AG10803 (cell line): ENCODE measurements at places on chromosomes 2 and 18.

DNA sequence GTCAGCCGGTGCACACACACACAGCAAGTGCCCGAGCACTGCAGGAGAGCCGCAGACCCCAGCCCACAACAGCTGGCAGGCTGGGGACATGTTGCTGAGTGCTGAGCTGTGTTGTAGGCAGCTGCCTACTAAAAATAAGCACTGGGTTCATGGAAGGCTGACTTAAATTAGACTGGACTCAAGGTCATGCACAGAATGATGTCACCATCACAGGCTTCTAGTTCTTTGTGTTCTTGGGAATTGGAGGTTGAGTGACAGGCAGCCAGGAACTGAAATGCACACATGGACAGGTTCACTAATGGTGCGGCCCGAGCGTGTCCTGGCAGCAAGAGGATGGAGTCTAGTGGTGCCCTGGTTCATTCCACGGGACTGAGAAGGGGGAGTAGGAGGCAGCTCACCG lies 71.3 kb downstream of the VWA3B start:
- no peak for DNase-seq

DNA sequence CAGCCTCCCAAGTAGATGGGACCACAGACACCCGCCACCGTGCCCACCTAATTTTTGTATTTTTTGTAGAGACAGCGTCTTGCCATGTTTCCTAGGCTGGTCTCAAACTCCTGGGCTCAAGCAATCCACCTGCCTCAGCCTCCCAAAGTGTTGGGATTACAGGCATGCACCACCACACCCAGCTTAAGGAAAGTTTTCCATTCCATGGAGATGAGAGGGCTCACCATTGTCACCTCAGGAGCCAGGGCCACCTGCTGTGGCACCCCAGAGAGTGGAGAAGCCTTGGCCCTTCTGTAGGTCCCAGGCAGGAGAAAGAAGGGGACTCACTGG lies 4.6 kb downstream of the SLC35F6 start:
- DNase-seq: no peak

- DNase-seq: no peak
These were observed 72.8 kb downstream of the UPP2 start for GRCh38 chr2:158174495-158174894.

- no peak for DNase-seq
These were observed 98.3 kb downstream of the NRP2 start for GRCh38 chr2:205780645-205781044.

GRCh38 chr18:31246460-31246859 lies 71.5 kb upstream of the DSG1 start:
- DNase-seq: no peak

DNA sequence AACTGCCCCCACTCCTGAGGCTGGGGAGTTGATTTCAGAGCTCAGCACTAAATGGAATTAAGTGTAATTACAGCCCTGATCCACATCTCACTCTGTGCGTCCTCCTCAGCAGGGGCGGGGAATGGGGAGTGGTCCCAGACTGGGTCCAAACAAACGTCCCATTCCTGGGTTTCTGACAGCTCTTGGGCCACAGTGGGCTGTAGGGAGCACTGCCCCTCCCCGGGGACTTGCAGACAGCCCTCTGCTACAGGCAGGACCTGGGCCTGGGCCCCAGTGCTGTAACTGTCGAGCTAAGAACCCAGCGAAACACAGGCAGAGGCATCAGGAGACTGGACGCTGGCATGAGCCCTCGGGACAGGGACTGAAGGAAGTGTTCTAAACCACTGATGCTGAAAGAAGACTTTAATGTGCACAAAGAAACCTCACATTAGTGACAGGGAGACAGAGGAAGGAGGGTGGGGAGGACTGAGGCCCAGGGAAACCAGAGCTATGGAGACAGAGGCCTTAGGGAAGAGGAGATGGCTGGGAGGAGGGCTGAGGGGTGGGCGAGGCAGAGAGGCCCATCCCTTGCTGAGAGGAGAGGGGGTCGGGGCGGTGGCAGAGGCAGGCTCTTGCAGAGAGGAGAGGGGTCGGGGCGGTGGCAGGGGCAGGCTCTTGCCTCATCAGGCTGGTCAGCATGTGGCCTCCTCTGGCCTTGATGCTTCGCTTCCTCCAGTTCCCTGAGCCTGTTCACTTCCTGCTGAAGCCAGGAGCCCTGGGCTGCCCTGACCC lies 5.8 kb upstream of the SEMA4C start:
- DNase-seq: no peak

DNA sequence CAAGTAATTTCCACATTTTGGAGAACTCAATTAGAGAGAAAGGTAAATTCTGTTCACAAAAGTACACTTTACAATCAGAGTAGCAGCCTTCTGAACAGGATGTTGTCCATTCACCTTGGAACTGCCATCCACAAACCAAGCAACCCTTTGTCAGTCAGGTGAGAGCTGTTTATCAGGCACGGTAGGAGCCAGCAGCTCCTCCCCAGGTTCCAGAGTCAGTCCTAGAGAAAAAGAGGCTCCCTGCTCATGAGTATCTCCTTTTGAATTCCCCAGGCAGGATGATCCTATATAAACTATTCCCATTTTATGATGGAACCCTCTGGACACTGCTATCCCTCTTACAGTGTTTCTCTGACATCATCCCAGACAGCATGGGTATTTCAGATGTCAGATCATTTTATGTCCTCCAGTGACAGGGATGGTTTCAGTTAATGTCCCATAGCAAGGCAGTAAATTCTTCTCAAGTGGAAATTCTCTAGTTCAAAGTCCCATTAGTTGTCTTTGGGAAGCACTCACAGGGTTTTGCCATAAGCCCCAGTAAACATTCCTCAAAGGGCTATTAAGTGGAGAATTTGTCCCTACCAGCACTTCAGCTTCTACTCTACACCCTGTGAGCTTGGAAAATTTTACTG lies 34.5 kb upstream of the CSRNP3 start:
- DNase-seq: no peak

- no peak for DNase-seq
These were observed 288.8 kb upstream of the HS6ST1 start for GRCh38 chr2:128607440-128607839.

GRCh38 chr18:12048010-12048826 lies 45.4 kb upstream of the ANKRD62 start:
- no peak for DNase-seq

DNA sequence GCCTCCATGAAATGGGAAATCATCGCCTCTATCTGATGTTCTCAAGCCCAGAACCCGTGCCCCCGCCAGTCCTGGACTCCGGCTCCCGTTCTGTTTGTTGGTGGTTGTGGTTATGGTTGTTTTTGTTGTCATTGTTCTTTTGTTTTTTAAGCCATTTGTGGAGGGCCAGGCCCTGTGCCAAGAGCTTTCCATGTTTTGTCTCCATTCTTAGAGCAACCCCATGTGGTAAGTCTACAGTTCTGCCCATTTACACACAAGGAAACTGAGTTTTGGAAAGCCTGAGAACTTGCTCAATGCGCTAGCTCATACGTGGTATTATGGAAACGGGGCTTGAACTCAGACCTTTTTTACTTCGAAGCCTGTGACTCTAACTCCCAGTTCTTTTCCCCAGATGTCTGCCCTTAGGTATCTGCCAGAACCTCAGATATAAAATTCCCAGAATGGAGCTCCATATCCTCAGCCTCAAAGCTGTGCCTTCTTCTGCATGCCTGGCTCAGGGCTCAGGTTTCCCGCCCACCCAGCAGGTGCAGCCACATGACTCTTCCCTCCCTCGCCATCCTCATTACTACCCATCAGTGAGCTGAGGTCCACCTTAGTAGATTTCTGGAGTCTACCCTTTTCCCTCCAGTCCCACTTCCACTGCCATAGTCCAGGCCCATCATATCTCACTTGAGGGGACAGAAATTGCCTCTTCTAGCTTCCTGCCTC lies 194.1 kb downstream of the KLHL29 start:
- DNase-seq: peak; percentile 34

GRCh38 chr2:218981881-218982585 lies 3.0 kb downstream of the FEV start:
- DNase-seq: no peak

DNA sequence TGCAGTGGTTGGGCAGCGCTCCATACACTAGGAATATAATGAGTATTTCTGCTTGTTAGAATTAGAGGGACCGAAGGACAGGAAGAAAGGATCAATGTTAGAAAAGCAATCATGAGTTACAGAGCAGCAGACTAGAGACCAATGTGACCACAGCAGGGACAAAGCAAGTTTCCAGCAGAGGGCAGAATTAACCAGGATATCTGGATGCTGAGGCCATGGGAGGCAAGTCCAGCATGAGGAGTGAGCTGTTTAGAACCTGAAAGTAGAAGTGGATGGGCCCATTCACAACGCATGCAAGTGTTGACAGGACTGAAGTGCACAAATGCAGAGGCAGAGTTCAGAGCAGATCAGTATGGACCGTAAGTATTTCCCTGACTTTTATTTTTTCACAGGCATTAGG lies 910.4 kb upstream of the GYPC start:
- DNase-seq: no peak

DNA sequence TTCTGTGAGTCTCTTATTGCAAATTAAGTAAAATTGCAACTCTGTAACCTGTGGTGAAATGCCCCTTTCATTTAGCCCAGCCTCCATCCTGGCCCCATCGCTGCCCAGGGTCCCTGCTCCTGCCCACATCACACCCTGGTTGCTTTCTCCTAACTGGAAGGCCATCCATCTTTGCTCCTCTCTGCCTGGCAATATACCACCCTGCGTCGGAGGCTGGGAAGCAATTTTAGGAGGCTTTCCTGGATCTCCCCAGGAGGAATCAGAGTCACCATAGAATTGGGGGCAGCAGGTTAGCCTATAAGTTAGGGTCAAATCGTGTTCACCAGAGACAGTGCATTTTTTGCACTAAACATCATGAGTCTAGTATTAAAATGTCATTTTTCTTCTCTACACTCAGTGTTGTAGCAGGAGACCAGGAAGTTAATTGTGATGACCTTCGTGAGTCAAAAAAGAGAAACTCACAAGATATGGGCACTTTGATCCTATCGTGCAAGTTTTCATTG lies 14.5 kb upstream of the TXNDC2 start:
- no peak for DNase-seq

DNA sequence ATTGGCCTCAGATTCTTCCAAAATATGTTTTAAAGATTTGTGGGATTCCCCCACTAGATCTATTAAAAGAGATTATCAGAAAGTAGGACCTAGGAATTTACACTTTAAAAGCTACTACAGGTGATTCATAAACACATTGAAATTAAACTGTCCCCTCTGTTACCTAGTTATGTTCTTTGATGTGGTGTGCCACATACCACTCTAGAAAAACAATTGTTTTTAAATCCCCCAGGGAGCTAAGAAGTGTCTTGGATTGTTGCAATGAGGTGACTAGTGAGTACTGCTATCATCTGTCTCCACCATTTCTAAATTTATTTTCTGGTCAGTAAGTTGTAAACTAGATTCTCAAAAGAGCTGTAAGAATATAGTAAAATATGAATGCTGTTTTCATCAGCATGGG lies 214.5 kb upstream of the DOK6 start:
- DNase-seq: no peak

DNA sequence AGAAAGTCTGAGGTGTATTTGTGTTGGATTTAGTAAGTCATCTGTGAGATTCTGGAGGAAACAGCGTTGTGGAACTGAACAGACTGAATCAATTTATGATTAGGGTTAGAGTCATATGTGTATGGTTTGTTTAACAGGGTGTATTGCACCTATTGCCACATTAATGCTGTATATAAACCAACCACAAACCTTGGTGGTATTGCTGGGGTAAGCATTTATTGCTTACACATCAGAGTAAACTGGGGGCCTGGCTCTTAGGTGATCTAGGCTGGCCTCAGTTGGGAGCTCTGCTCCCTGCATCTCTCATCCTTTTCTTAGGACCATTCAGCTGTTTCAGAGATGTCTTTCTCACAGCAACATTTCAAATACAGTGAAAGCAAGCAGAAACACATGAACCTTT lies 59.7 kb upstream of the GRB14 start:
- DNase-seq: no peak

DNA sequence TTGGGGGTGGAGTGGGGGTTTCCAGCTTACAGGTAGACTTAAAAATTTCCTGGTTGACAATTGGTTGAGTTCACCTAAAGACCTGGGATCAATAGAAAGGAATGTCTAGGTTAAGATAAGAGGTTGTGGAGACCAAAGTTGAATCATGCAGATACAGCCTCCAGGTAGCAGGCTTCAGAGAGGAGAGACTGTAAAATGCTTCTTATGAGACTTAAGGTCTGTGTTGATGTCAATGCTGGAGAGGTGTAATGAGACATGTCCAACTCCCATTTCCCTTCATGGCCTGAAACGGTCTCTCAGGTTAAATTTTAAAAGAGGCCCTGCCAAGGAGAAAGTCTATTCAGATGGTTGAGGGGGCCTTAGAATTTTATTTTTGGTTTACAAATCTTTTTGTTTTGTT lies 38.5 kb upstream of the RND3 start:
- DNase-seq: no peak

- DNase-seq: peak; percentile 65
These were observed 120.4 kb downstream of the RNF144A start for GRCh38 chr2:7037340-7038333.

- DNase-seq: no peak
These were observed 6.0 kb downstream of the GPC1 start for GRCh38 chr2:240441326-240441992.

DNA sequence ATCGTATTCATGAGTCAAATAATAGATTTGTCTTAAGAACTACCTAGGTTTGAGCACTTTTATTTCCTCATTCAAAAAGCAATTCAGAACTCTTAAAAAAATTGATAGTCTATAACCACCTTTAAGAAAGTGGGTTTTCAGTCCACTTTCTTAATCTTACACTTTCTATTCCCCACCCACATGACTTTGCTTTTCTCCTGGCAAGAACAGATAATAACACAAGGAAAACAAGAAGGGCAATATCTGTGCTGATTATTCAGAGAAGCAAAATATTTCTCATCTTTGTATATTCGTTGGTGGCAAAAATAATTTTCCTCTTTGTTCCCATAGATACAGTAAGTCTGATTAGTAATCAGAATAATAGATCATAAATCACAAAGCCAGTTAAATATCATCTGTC lies 130.6 kb upstream of the DNAJC10 start:
- DNase-seq: no peak

GRCh38 chr2:70942396-70943204 lies 6.9 kb downstream of the ATP6V1B1 start:
- DNase-seq: peak; percentile 42

- peak; percentile 80 for DNase-seq
These were observed 169.6 kb downstream of the KCNS3 start for GRCh38 chr2:18047896-18048657.
